ENCODE measurements at places on chromosomes 2 and 18.

DNA sequence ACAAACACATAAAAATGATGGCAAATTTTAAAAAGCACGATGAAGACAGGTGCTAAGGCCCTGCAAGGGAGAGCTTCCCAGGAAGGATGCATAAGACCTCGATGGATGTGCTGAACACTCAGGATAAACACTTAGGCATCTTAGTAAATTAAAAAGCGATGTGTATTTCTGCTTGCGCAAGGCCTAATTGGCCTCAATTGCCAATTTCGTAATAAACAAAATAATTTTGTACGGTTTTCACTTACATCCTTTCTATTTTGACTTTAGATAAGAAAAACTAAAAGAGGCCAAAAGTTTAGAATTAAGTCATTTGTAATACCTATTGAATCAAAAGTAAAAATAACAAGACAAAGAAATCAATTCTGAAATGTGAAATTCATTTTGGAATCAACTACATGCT, 189.1 kb downstream of the TCF4 start:
- no peak for DNase-seq

GRCh38 chr2:240567872-240568677, at the start of gene RNPEPL1:
TSS of gene RNPEPL1 (plus strand) at chr2:240568484. CDS start at chr2:240568587, 103 bp downstream.
- peak; percentile 54 for DNase-seq

DNA sequence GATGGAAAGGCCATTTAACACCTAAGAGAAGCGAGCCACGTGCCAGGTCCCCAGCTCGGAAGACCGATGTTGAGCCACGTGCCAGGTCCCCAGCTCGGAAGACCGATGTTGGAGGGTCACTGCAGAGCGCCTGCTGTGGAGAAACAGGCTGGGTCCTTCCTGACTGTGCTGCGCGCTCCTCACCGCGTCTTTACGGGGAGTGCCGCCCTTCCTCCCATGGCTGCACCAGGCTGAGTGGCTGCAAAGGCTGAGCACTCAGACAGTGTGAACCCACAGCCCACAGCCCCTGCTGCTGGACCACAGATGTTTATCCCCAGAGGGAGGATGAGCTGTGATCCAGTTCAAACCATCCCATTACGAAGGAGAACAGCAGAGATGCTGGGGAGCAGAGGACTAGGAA, 55.7 kb downstream of the RTP5 start:
- DNase-seq, result no peak

- DNase-seq, result no peak
Observed at GRCh38 chr2:240948905-240949790, 43.0 kb downstream of the CROCC2 start.

- no peak for DNase-seq
Observed at GRCh38 chr2:8461341-8461740, 220.5 kb upstream of the ID2 start.

- DNase-seq, result peak; percentile 66
Observed at GRCh38 chr2:136423516-136423996, 305.6 kb upstream of the CXCR4 start.

GRCh38 chr2:86774862-86775261, 15.9 kb downstream of the CD8A start:
- no peak for DNase-seq

GRCh38 chr2:71951083-71951468, 196.6 kb downstream of the CYP26B1 start:
- DNase-seq, result no peak

- no peak for DNase-seq
Observed at GRCh38 chr18:43393174-43393573, 115.9 kb upstream of the SYT4 start.

DNA sequence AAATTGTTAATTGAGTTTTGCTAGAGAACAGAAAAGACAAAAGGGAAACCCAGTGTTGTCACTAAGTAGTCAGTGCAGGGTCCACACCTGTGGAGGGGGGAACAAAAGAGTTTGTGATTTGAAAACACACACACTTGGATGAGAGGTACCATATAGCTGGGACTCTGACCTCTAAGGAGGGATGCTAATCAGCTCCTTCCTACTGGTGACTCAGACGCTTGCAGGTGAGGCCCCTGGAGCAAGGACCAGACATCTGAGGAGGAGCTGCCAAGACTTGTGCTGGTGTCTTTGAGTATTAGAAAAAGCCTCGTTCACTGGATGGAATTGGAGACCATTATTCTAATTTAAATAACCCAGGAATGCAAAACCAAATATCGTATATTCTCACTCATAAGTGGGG, 146.4 kb upstream of the MAP2 start:
- no peak for DNase-seq

DNA sequence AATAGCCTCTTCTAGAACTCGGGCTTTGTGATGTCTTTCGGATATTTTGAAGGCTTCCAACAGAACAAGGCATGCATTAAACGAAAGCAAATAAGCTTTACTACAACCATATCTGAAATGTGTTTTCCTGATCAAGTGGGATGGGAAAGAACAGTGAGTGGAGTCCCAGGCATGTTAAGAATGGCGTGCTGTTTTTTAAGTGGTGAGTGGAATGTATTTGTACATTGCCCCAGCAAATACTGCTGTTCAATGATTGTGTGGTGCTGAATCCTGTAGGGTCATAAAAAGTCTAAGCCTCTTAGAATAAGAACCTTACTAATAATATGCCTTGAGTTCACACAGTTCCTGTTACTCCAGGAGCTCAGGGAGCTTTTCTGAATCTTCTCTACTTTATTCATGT, 52.5 kb downstream of the POMC start:
- no peak for DNase-seq

DNA sequence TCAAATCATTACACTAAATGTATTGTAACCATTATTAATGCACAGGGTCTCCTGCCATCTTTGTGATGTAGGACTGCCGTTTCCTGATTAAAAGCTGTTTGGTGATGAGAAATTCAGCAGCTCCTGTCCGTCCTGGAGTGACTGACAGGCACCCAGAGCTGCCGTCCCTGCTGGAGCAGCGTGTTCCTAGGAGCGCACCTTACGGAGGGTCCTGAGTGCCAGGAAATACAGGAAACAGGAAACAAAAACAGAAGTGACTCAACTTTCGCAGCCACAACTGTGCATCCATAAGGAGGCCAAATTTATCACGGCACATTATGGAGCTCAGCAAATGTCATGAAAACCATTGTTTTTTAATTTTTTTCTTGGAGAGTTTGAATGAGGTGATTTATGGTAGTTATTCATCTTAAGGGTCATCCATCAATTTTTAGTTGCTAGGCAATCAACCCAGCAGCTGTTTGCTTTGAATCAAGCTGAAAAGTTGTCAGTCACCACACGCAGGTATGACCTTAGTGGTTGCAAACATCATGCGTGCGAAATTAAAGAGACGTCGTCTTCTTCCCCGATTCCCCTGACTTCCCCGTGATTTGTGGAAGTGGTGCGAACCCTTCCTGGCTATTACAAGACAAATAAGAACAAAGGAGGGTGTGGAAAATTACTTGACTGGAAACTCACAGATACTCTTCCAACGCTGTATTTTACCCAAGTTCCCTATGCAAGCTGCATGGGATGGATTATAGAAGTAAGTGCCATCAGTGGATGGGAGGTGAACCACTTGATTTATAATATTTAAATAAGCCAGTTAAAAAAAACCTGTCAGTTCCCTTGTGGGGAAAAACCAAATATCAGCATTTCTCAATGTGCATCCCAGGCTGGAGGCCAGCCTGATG, 19.8 kb downstream of the TSHZ1 start:
- DNase-seq, result peak; percentile 26

- no peak for DNase-seq
Observed at GRCh38 chr2:199461711-199462346, 4.1 kb upstream of the SATB2 start.

DNA sequence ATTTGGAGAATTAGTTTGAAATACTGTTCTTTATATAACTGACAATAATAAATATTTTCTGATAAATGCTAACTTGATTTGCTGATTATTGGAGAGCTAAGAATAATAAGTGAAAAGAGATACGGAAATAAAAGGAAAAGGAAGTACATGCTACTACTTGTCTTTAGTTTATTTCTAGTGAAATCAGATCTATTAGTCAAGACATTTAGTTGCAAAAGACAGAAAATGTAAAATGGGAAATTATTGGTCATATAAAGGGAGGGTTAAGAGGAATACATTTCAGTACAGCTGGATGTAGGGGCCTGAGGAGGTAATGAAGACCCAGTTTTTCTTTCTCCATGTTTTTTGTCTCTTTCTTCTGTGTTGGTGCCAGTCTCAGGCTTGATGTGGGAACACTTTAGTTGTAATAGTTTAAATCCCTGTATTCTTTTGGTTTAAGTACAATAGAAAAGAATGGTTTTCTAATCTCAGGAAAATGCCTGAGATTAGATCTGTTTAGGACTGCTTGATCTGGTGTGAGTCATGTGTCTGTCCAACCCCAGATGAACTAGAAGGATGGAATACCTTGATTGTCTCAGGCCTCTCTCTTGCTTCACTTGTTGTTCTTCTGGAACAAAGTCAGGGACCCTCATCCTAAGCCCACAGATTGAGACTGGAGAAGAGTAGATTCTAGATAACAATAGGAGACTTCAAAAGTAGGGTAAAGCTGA, 58.0 kb downstream of the PLCL1 start:
- DNase-seq, result no peak

- no peak for DNase-seq
Observed at GRCh38 chr2:8588831-8589191, 93.0 kb upstream of the ID2 start.

GRCh38 chr2:95016616-95017015, 8.9 kb upstream of the MAL start:
- no peak for DNase-seq

- no peak for DNase-seq
Observed at GRCh38 chr2:215946586-215946985, 66.8 kb downstream of the MREG start.

- no peak for DNase-seq
Observed at GRCh38 chr2:25132299-25132635, 36.1 kb downstream of the POMC start.

GRCh38 chr2:201931475-201931874, 102.2 kb upstream of the FZD7 start:
- no peak for DNase-seq

DNA sequence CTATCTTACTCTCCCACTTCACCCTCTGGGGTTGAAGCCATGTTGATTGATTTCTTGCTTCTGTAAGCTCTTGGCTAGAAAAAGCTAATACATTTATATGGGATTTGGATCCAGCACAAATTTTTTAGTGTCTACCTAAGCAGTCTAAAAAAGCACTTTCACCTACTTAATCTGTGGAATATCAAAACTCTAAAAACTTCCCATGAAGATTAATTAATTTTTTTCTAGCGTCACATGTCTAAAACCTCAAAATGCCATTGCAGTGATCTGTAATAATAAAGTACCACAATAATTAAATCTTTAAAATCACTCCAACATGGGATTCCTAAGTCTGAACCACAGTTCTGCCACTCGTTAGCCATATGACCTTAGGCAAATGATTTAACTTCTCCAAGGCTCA, 180.1 kb downstream of the EN1 start:
- no peak for DNase-seq

GRCh38 chr2:24082787-24083566, 1.7 kb downstream of the TP53I3 start:
- DNase-seq, result no peak

DNA sequence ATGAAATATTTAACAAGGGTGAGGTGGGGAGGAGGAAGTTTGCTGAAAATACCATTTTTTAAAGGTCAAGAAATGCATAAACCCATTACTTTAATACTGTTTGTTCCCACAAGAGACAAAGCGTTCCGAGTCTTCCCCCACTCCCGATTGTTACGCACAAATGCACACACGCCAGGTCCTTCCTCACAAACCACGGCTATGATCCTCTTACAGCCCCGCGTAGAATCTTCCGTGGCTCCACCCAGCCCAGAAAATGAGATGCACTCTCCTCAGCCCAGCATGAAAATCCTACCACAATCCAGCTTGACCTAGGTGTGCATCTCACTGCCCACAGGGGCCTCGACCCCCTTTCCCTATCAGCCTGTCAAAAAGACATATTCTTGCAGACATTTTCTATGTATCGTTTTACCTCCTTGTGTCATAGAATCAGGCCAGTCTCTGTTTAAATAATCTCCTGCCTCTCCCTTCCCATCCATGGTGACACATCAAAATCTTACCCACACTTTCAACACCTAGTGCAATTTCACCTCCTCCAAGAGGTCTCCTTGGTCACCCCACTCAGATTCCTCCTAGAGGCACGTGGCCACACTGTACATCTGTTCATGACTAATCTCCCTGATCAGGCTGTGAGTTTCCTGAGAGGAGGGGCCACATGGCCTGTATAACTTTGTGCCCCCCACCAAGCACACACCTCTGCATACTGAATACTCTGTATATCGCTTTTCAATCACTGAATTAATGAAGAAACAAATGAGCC, 491.0 kb upstream of the KLHL29 start:
- no peak for DNase-seq

- DNase-seq, result no peak
Observed at GRCh38 chr2:161028581-161028980, 131.6 kb upstream of the TANK start.
